HFFc6 (cell line): ENCODE measurements at places on chromosomes 7 and 10.

DNA sequence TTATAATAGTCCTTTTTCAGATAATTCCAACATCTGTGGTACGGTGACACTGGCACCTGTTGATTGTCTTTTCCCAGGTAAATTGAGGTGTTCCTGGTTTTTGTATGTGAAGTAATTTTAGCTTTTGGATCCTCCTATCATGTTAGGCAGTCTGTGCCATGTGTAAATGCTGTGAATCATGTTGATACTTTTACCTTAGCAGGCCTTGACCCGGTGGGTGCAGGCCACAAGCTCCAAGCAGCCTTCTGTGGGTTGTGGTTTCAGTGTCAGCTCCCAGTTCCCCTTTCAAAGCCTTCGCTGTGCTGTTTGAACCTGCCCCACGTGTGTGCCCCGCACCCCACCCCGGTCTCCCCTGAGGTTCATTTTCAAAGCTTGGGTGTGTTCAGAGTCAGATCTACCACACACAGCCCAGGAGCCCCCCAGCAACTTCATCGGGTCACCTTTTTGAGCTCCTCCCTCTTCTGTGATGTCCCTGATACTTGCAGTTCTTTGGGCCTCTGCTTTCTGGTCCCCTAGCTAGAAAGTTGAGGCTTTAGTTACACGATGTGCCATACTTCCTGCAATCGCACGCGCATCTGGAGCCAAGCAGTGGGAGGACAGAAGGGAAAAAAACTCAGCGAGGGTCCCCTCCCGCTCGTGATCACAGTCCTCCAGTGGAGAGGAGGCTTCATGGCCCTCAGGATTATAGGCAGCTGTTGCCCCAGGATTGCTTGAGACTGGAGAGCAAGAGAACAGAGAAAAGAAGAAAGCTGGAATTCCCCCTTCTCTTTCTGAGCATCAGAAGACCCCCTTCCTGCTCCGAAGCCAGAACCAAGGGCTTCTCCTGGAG is 8.7 kb upstream of the BHLHA15 start:
- peaks cover 9% of the 10 kb centered on the region for H3K4me1 ChIP-seq
- H3K36me3 ChIP-seq = peaks cover 5% of the 10 kb centered on the region
- no peak for DNase-seq
- no peaks in the 10 kb centered on the region for H3K27me3 ChIP-seq
- no peak overlapping the region for H3K4me3 ChIP-seq

DNA sequence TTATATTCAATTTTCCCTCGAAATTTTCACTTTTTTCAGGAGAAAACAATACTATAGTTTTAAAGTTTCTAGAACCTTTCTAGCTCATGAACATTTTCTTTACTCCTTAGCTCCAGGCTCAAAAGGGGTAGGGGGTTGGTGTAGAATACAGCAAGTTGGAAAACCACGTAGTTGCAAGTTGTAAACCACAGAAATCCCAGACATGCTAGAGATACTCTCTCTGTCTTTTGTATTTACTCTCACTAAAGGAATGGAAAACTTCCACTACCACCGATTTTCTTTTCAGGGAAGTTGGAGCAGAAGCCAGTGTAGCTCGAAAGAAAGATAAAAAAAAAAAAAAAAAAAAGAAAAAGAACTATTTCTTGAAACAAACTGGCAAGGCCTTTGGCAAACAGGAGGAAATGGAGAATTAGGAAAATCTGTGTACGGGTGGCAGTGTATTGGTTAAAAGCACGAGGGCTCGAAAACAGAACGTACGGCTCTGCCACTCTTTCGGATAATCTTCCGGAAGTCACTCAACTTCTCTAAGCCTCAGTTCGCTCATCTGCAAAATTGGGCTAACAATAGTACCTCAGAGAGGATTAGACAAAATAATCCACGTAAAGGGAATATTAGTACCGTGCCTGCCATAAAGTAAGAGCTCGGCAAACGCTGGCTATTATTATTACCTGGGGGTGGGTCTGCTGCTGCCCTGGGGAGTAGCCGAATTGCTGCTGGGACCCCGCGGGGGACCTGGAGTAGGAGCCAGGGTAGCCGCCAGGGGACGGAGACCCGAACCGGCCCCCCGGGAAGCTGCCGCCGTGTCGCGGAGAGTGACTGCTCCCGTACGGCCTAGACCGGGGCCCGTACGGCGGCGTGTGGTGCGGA is 628 bp downstream of the MPLKIP start:
- peaks cover 16% of the 10 kb centered on the region for H3K4me1 ChIP-seq
- peak; percentile 8 for DNase-seq
- no peaks in the 10 kb centered on the region for H3K27me3 ChIP-seq
- H3K4me3 ChIP-seq = peak overlapping the region; percentile 98
- H3K36me3 ChIP-seq = peaks cover 9% of the 10 kb centered on the region

- no peak overlapping the region for H3K27ac ChIP-seq
- peaks cover 1% of the 10 kb centered on the region; the same call in 1 of the 2 replicates for H3K27me3 ChIP-seq
- no peak for DNase-seq
These were observed 33.8 kb downstream of the SNX8 start for GRCh38 chr7:2280424-2280823.

DNA sequence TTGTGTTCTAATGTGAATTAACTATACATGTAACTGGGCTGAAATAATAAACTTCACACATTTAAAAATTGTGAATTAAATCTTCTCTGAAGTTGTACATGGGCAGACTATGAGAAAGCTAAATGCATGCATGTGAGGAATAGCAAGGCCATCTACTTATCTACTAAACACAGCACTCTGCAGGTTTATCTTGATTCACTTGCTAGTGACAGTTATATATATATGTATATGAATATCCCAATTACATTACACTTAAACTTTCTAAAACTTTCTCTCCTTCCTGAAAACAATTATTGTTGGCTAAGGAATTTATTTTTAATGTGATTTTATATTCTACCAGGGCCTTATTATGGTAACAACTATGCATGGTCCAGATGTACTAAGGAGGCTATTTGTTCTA is 5.1 kb upstream of the SP4 start:
- no peaks in the 10 kb centered on the region; the same call in 1 of the 2 replicates for H3K27me3 ChIP-seq
- H3K36me3 ChIP-seq = no peaks in the 10 kb centered on the region
- DNase-seq = no peak
- no peak overlapping the region for H3K27ac ChIP-seq

DNA sequence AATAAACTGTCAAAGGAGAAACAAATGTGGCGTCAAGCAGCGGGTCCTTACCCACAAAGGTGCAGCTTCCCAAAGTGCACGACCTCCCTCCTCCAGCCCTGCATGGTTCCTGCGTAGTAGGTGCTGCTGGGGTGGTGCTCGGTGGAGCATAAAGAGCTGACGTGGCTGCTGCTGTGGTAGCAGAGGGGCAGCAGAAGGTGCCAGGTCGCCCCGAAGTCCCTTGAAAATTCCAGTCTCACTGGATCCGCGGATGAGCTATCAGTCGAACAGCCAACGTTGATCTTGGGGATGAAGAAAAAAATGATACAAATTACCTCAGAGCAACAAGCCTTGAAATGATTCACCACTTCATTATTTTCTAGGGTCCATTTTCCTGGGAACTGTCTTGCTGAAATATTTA is 105.0 kb upstream of the SLC26A5 start:
- no peak overlapping the region for H3K27ac ChIP-seq
- H3K27me3 ChIP-seq = no peaks in the 10 kb centered on the region
- no peak for DNase-seq
- no peaks in the 10 kb centered on the region for H3K36me3 ChIP-seq
- no peaks in the 10 kb centered on the region for H3K4me1 ChIP-seq

- no peaks in the 10 kb centered on the region for H3K36me3 ChIP-seq
- H3K27ac ChIP-seq = no peak overlapping the region
- H3K4me3 ChIP-seq = no peak overlapping the region
These were observed 40.8 kb downstream of the RBM20 start for GRCh38 chr10:110684800-110685446.

- H3K4me1 ChIP-seq = peaks cover 21% of the 10 kb centered on the region
- DNase-seq = peak; percentile 21
- H3K27ac ChIP-seq = no peak overlapping the region
- no peak overlapping the region for H3K4me3 ChIP-seq
- peaks cover 12% of the 10 kb centered on the region for H3K27me3 ChIP-seq
- no peaks in the 10 kb centered on the region for H3K36me3 ChIP-seq
These were observed 56.8 kb upstream of the SVIL start for GRCh38 chr10:29691564-29692072.

DNA sequence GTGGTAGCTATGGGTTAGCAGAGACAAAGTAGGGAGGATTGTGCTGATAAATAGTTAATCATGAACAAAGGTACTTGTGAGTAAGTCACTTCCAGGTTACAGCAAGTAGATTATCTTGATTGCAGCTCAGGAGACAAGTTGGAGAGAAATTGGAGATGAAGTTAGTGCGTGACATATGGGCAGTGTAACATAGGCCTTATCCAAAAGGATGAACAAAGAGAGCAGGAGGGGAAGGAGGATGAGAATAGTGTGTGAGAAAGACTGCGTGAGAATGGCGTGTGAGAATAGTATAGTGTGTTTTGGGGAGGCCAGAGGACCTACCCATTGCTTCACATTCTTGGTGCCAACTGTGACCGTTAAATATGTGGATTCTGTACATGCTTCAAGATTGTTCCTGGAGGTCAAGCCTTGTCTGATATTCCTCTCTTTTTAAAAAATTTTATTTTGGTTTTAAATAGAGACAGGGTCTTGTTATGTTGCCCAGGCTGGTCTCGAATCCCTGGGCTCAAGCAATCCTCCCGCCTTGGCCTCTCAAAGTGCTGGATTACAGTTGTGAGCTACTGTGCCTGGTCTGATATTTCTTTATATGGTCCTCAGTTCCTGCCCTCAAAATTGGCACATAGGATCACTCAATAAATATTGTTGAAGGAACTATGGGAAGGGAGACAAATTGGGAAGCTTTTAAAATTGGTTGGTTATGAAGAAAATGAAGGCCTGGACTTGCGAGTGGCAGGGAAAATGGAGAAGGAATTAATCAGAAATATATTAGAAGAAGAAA is 3.2 kb downstream of the VCL start:
- peak overlapping the region; percentile 38 for H3K27ac ChIP-seq
- peaks cover 7% of the 10 kb centered on the region for H3K27me3 ChIP-seq
- H3K4me3 ChIP-seq = peak overlapping the region; percentile 100
- no peak for DNase-seq

DNA sequence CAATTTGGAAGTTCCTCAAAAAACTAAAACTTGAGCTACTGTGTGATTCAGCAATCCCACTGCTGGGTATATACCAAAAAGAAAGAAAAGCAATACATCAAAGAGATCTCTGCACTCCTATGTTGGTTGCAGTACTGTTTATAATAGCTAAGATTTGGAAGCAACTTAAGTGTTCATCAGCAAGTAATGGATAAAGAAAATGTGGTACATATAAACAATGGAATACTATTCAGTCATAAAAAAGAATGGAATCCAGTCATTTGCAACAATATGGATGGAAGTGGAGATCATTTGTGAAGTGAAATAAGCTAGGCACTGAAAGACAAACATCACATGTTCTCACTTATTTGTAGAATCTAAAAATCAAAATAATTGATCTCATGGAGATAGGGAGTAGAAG is 16.5 kb upstream of the IMMP2L start:
- H3K27ac ChIP-seq = no peak overlapping the region
- H3K27me3 ChIP-seq = no peaks in the 10 kb centered on the region
- DNase-seq = no peak
- H3K4me1 ChIP-seq = no peaks in the 10 kb centered on the region

- no peak for DNase-seq
- peaks cover 24% of the 10 kb centered on the region for H3K27me3 ChIP-seq
- peaks cover 15% of the 10 kb centered on the region for H3K4me1 ChIP-seq
- no peak overlapping the region for H3K4me3 ChIP-seq
These were observed 2.9 kb upstream of the FGL2 start for GRCh38 chr7:77202481-77202976.

- no peaks in the 10 kb centered on the region for H3K4me1 ChIP-seq
- no peak for DNase-seq
- no peak overlapping the region for H3K4me3 ChIP-seq
- H3K27ac ChIP-seq = no peak overlapping the region
- no peaks in the 10 kb centered on the region for H3K27me3 ChIP-seq
These were observed 28.2 kb upstream of the SEMA3D start for GRCh38 chr7:85215098-85215497.

GRCh38 chr7:138063400-138063799 is 12.9 kb upstream of the AKR1D1 start:
- no peak for DNase-seq
- H3K36me3 ChIP-seq = no peaks in the 10 kb centered on the region
- H3K4me3 ChIP-seq = no peak overlapping the region
- no peak overlapping the region for H3K27ac ChIP-seq
- H3K4me1 ChIP-seq = no peaks in the 10 kb centered on the region

DNA sequence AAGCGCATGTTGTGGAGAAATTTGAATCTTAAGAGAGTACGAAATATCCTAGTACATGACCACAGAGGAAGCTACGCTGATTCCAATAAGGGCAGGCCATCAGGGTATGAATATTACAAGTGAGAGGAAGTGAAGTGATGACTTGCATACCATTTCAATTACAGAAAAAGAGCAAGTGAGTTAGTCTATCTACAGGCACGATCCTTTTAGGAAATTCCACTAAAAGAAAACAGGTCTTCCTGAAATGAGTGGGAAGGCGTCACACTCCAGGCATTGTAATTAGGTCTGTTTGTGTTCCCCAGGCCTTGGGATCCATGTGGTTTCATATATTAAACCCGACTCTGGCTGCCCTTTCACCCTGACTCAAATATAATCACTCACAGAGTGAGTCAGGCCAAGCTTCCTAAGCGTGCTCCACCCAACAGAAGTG is 152.5 kb downstream of the SEMA3A start:
- H3K36me3 ChIP-seq = peaks cover 23% of the 10 kb centered on the region
- H3K4me3 ChIP-seq = peak overlapping the region; percentile 63
- H3K4me1 ChIP-seq = peaks cover 52% of the 10 kb centered on the region
- H3K27me3 ChIP-seq = no peaks in the 10 kb centered on the region; the same call in 1 of the 2 replicates
- H3K27ac ChIP-seq = peak overlapping the region; percentile 80

DNA sequence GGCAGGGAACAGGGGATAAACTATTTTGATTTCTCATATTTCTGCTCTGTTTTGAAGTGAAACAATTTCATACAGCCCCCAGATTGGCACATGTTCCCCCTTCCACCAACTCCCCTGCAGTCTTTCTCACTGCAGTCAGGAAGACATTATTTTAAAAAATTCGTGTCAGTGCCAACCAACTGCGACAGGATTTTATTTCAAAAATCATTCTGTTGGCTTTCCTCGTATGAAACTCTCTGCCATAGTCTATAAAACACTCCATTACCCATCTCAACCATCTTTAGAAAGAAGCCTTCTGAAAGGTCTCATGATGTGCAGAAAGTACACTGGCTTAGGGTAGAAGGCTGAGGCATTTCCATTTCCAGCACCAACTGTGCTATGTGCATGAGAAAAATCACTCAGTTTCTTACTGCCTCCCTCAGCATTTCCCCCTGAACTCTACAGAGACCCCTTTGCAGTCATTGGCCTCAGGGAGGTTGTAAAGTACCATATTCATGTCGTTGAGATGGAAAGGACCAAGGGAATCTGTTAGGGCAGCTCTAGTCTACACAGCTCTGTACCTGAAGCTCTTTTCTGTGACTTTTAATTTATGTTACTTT is 46.9 kb downstream of the STEAP1B start:
- H3K4me1 ChIP-seq = peaks cover 5% of the 10 kb centered on the region; the same call in 1 of the 2 replicates
- H3K27me3 ChIP-seq = no peaks in the 10 kb centered on the region
- no peak overlapping the region for H3K4me3 ChIP-seq
- H3K27ac ChIP-seq = no peak overlapping the region
- DNase-seq = no peak

DNA sequence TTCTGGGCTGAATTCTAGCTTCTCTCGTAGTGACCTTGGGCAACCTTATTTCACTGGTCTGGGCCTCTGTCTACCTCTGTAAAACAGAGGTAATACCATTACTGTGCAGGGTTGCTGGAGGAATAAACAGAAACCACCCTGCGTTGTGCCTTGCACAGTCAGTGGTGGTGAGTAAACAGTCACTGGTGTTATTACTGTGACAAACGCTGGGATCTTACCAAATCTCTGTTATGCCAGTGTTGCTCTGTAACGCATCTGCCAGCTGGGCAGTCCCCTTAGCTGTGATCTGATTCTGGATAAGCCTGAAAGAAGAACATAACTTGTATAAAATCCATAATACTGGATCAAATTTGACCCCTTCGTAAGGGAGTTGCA is 49.4 kb downstream of the NOD1 start:
- no peak for DNase-seq
- no peaks in the 10 kb centered on the region for H3K27me3 ChIP-seq
- peaks cover 17% of the 10 kb centered on the region for H3K36me3 ChIP-seq
- no peak overlapping the region for H3K27ac ChIP-seq
